ENCODE measurements at places on chromosomes 5 and 9.

GRCh38 chr5:932151-932627 is 39.5 kb downstream of the TRIP13 start:
- DNase-seq, result peak; percentile 57

DNA sequence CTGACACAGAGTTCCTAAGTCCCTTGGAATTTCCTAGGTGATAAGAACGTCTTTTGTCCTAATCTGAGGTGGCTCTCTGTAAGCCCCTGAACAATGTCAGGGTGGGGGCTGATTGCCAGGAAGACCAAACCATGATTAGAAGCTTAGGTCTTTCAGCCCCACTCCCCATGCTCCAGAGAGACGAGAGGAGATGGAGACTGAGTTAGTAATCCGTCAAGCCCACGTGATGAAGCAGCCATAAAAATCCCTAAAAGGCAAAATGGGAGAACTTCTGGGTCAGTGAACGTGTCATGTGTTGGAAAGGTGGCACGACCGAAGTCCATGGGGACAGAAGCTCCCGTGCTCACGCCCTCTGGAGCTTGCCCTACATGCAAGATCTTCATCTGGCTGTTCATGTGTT is 85.6 kb downstream of the RAD23B start:
- no peak for DNase-seq

DNA sequence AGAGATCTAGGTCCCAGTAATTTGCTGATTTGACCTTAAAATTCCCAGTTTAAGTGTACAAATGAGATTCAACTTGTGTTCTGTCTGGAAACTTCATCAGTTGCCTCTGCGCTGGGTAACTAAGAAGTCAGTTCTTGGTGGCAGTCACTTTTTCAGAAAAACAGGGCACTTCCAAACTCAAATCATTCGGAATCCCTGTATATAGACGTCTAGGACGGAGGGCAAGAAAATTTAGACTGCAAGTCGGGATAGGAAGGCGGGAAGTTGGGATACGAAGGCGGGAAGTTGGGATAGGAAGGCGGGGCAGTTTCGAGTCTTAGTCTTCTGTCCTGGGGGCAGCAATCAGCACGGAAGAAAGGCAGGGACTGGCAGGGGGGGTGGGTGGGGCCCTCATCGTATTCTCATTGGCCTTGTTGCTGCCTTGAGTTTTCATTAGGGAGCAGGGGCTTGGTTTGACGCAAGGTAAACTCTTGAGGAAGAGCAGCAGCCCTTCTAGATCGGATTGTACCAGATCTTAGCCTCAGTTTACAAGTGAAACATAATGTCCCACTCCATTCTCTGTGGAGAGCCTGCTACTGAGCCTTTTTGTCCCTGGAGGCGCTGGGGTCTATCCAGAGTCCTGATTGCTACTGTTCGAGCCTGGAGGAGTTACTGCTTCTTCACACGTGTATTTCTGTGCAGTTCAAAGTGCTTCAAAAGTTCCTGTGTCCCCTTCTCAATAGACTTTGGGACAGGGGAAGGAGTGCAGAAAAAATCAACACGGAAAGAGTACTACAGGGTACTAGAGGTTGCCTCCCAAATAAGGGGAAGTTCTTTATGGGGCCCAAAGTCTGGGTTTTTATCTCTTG is 2.7 kb upstream of the PURA start:
- no peak for DNase-seq

GRCh38 chr5:54518146-54518817 is 723 bp downstream of the SNX18 start:
- peak; percentile 73 for DNase-seq

GRCh38 chr5:125153231-125153630 is 406.8 kb upstream of the ZNF608 start:
- DNase-seq, result no peak

DNA sequence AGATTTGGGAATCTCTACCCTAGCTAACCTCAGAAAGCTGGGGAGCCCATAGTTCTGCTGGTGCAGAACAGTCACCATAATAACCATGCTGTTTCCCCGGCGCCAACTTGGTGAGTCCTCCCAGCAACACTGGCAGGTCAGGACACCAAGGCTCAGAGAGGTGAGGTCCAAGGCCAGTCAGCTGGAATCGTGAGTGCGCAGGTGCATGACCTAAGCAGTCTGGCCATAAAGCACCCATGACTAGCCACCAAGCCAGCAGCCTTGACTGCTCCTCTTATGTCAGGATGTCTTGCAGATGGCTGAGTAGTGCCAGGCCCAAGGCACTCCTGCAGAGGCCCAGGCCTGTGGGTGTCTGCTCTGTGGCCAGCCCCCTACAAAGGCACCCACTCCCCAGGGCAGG is 2.6 kb downstream of the RNF44 start:
- no peak for DNase-seq

DNA sequence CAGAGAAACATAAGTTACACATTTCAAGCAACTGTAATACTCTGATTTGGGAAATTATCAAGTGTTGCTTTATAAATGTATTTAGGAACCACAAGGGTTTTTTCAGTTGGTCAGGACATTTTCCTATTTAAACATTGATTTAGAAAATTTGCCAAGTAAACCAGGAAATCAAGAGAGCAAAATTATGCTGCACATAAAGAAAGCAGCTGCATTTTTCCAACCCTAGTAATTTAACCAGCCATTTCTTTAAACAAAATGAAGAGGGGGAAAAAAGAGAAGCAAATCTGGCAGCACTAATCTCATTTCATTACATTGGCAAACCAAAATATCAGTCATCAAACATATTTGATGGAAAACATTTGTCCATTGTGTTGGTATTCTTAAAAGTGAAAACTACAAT is 271.4 kb downstream of the TLE1 start:
- no peak for DNase-seq

DNA sequence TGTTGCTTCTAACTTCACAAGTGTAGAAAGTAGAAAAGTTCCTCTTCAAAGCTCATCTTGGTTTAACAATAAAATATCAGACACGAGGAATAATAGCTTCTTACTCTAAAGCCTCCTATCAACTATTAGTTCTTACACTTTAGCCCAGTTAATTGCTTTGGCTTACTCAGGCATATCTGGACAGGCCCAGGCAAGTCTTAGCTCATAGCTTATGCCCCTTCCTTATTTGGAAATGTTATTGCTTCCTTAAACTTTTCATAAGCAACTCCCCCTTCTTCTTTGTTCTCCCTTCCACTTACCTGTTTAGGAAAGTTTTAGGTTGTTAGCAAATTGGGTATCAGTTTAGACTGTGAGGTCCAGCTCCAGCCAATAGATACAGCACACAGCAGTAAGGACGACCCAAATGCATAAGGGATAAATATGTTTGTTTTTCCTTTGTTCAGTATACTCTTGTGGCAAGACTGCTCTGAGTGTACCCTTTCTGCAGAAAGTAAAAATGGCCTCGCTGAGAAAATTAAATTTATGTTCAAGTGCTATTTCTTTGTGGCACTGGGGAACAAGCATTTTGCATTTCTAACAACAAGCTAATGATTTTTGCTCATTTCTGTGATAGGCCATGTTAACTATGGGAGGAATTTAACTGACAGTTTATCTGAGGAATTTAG is 162.1 kb downstream of the SMC2 start:
- no peak for DNase-seq

DNA sequence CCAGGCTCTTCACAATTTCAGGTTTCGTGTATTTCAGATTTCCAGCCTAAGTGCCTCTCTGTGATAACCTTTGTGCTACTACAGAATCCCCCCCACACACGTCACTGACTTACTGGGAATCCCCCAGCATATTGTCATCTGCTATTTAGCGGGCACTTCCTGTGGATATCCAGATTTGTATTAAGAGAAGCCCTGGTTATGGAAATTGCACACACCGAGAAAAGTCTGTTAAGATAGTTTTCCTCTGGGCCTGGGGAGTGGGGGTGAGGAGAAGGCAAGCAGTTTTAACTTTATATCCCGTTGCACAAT is 269.9 kb downstream of the MED10 start:
- no peak for DNase-seq

DNA sequence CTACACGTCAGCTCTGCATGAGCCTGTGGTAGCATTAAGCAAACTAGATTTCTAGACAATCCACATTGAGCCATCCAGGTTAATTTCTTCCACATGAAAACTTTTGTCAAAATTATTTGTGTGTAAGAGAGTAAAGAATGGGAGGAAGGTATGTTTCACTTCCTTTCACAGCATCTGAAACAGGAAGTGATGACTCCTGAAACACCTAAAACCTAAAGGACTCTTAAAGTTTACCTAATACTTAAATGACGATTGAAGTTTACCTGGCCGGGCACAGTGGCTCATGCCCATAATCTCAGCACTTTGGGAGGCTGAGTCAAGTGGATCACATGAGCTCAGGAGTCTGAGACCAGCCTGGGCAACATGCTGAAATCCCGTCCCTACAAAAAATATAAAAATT is 223.8 kb downstream of the CEMIP2 start:
- DNase-seq, result no peak

- DNase-seq, result no peak
Measured at GRCh38 chr9:92138157-92138959, 23.1 kb upstream of the SPTLC1 start.

DNA sequence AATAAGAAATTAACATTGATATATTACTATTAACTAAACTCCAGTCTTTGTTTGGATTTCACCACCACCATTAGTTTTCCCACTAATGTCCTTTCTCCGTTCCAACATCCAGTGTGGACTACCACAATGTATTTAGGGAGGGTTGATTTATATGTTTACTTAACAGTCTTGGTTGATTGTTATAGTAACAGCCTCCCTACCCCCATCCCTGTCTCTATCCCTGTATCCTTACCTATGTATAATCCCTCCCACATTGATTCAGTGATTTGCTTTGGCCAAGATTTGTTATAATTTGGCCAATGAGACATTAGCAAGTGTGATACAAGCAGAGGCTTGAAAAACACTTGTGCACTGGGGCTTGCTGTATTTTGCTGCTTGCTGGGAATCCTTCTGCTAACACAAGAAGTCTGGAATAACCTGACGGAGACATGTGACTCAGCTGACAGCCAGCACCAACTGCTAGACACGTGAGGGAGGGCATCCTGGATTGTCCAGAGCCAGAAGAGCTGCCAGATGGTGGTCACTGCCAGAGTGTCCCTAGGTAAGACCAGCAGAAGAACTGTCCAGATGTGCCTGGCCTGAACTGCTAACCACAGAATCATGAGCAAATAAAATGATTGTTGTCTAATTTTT is 51.2 kb upstream of the TCF7 start:
- peak; percentile 35 for DNase-seq

GRCh38 chr9:34282096-34282495 is 47.0 kb downstream of the KIF24 start:
- no peak for DNase-seq

- no peak for DNase-seq
Measured at GRCh38 chr9:37292896-37293295, 129.6 kb upstream of the GRHPR start.

DNA sequence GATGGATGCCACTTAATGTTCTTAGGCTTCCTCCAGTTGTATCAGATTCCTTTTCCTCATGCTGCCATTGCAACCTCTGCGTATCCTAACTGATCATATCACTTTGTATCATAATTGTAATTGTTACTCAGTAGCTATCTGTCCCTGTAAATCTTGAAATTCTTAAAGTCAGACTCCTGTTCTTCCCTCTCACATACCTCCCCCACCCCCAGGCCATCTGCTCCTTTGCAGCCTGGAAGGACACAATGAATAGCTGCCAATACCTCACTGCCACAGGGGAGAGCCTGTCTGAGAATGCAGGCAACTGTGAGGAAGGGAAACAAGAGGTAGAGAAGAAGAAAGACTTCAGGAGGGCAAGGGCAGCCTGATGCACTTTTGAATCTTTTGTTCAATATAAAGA is 228.5 kb downstream of the ENC1 start:
- no peak for DNase-seq

- no peak for DNase-seq
Measured at GRCh38 chr9:121339437-121339836, 30.6 kb downstream of the STOM start.

DNA sequence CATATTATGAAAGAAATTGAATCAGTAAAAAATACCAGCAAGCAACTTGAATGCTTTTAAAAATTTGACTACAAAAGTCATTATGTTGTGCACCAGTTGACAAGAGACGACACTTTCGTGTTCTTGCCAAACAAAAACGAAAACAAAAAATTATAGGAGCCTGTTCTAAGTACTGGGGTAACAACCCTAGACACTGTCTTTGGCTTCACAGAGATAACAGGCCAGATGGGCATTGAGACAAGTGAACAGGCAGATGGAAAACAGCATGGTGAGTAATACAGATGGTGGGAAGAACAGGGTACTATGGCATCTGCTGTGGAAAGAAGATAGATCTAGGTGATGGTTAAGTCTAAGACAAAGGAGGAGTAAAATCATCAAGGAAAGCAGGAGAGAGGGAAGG is 99.0 kb downstream of the CDH12 start:
- no peak for DNase-seq

DNA sequence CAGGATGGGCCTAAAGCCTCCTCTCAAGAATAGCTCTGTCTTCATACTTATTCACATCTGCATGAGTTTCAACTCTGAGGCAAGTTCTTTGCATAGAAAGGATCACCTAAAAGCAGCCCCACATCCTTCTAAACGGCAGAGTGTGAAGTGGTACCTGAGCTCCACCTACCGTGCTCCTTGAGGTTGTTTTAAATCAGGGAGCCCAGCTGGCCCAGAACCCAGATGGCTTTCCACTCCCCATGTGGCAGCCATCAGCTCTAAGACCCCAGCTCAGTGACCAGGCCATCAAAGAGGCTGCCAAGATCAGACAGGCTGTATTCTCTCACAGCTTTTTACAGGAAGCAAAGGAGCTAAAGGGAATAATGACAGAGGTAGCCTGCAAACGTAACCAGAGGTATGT is 299.3 kb downstream of the RASEF start:
- no peak for DNase-seq

- no peak for DNase-seq
Measured at GRCh38 chr5:137960819-137961218, 71.6 kb downstream of the PKD2L2 start.

- no peak for DNase-seq
Measured at GRCh38 chr5:105872569-105873270, 1798.0 kb downstream of the EFNA5 start.

GRCh38 chr5:40389591-40389990 is 290.1 kb upstream of the PTGER4 start:
- DNase-seq, result no peak

GRCh38 chr5:103473725-103474124 is 88.9 kb downstream of the NUDT12 start:
- no peak for DNase-seq

Data from RWPE2 (cell line).